ENCODE measurements at places on chromosomes 5 and 9.

- DNase-seq = no peak
These were observed 4.7 kb downstream of the NTNG2 start for GRCh38 chr9:132166599-132166998.

- no peak for DNase-seq
These were observed 14.9 kb downstream of the FOXI1 start for GRCh38 chr5:170120576-170120975.

DNA sequence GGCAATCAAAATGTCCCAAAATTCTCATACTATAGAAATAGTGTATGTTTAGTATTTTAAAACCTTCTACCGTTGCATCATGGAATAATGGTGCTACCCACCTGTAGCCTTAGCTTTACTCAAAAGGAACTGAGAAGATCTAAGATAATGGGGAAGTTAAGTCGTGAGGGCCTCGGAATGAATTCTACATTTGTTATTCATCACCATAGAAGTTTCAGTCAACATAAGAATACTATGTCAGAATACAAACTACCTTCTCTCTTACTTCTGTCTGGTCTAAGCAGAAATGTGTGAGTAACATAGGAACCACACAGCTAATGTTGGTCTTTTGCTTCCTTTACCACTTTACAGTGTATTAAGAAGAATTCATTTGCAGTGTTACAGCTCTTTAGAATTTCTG lies 43.2 kb downstream of the RFK start:
- no peak for DNase-seq

DNA sequence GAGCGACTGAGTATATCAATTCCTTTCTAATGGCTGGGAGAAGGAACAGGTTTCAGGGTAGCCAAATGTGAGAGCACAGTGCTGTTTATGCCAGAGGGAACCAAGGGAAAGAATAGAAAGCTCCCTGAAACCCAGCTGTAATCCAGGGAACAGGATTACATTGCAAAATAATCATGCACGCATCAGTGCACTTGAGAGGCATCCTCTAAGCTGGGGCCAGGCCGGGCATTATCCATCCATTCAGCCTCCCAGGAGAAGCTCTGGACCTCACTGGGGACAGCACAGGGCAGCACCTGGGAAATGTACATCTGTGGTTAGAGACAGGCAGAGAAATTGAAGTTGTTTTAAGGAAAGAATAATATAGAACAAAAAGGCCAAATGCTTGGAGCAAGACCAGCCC lies 72.7 kb downstream of the MTRR start:
- no peak for DNase-seq

- DNase-seq = no peak
These were observed 21.0 kb upstream of the TAF11L2 start for GRCh38 chr5:17477043-17477442.

DNA sequence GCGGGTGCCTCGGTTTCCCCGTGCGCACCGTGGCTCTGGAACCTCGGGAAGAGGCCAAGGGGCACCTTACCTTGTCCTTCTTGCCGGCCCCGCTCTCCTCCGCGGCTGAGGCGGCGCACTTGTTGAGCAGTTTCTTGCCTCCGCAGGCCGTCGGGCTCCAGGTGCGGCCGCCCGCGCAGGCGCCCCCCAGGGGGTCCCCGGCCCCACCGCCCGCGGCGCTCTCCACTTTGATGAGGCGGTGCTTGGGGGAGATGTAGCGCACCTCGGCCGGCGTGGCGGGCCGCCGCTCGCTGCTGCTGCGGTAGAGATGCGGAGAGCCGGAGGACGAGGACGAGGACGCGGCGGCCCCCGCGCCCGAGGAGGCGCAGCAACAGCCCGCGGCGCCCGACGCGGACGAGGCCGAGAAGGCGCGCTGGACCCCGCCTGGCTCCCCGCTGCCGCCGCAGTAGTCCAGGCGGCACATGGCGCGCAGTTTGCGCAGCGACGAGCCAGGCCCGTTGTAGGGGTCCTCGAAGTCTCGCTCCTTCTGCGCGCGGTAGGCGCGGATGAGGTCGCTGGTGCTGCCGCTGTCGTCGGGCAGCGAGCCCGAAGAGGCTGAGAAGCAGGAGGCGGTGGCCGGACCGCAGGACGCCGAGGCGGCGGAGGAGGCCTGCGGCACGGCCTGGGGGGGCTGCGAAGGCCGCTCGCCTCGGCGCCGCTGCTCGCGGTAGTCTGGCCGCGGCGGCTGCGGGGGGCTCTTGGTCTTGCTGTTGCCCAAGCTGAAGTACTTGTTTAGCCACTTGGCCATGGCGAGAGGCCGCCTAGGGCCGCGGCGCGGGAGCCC lies 957 bp downstream of the SHB start:
- no peak for DNase-seq

DNA sequence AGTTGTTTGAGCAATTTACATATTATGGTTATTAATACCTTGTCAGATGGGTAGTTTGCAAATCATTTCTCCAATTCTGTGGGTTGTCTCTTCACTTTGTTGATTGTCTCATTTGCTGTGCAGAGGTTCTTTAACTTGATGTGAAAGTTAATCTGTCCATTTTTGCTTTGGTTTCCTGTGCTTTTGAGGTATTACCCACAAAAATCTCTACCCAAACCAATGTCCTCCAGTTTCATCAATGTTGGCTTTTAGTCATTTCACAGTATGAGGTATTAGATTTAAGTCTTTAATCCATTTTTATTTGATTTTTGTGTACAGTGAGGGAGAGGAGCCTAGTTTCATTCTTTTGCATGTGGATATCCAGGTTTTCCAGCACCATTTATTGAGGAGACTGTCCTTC lies 82.4 kb downstream of the MRPS30 start:
- DNase-seq = no peak
